ENCODE measurements at places on chromosomes 7 and 10.

DNA sequence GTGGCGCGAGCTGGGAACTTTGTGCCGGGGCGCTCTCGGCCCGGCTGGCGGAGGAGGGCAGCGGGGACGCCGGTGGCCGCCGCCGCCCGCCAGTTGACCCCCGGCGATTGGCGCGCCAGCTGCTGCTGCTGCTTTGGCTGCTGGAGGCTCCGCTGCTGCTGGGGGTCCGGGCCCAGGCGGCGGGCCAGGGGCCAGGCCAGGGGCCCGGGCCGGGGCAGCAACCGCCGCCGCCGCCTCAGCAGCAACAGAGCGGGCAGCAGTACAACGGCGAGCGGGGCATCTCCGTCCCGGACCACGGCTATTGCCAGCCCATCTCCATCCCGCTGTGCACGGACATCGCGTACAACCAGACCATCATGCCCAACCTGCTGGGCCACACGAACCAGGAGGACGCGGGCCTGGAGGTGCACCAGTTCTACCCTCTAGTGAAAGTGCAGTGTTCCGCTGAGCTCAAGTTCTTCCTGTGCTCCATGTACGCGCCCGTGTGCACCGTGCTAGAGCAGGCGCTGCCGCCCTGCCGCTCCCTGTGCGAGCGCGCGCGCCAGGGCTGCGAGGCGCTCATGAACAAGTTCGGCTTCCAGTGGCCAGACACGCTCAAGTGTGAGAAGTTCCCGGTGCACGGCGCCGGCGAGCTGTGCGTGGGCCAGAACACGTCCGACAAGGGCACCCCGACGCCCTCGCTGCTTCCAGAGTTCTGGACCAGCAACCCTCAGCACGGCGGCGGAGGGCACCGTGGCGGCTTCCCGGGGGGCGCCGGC is 870 bp downstream of the FZD1 start:
- no peak for DNase-seq

- DNase-seq, result peak; percentile 73
These were observed 155.4 kb upstream of the CACNA2D1 start for GRCh38 chr7:82598958-82599357.

DNA sequence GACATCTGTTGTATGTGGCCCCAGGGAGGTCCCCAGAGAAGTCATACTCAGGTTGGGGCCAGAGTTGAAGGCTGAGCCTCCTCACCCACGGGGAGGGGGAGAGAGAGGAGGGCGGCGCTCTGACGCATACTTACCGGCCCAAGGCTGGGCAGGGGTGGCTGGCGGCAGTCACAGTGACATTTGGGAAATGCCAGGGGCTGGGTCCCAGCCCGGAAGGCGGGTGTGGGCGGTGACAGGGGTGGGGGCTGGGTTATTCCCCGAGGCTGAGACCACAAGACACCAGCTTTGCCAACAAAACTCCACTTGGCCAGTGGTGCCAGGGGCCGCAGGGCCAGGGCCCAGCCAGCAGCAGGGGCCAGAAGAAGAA is 41.1 kb downstream of the RASGEF1A start:
- DNase-seq, result no peak

DNA sequence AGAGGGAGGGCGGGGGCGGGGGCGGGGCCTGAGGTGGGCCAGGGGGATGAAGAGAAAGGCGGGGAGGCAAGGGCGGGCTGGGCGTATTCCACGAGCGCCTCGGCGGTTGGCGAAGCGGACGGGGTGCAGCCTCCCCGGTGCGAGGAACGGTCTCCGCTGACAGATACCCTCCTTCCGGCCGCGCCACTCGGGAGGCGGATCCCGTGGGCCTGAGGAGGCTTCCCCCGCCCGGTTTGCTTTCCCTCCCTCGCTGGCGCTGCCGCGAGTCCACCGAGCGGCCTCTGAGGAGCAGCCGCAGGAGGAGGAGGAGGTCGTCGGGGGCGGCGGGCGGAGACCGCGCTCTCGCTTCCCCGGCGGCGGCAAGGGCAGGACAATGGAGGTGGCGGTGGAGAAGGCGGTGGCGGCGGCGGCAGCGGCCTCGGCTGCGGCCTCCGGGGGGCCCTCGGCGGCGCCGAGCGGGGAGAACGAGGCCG is at the start of gene TRIM24:
TSS of gene TRIM24 (plus strand) at position 84 of the 473 bp plus-strand sequence. CDS start at position 374, 290 bp downstream.
- DNase-seq, result peak; percentile 84

DNA sequence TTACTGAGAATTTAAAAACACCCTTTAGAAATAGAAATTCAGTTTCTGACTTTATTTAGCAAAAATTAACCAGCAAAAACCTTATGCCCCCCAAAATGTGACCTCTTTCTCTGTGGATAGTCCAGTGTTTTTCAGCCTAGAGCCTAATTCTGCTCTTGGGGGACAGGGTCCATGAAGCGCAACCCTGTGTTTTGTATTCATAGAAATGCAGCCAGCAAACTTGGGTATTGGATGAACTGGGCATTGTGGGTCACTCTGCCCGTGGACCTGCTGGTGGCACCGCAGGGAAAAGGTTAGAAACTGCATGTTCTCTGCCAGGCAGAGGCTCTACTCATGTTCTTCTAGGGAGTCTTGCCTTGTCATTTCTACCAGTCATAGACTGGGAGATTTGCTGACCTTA is 787.4 kb upstream of the C7orf33 start:
- no peak for DNase-seq

DNA sequence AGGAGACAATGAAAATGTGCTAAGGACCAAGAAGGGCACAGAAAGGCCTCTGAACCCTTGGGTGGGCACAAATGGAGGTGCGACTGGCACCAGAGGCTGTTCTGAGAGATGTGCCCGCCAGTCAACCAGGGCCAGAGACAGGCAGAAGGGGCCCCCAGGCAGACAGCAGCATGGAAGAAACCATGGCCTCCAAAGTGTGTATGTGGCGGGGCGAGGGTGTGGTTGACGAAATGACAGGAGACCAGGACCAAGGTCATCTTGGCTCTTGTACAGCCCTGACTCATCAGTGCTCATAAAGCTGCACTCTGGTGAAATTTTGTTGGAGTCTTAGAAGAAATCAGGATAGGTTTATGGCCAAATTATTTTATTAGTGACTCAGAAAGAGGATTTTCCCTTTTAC is 4.0 kb upstream of the MRPS24 start:
- DNase-seq, result peak; percentile 76

DNA sequence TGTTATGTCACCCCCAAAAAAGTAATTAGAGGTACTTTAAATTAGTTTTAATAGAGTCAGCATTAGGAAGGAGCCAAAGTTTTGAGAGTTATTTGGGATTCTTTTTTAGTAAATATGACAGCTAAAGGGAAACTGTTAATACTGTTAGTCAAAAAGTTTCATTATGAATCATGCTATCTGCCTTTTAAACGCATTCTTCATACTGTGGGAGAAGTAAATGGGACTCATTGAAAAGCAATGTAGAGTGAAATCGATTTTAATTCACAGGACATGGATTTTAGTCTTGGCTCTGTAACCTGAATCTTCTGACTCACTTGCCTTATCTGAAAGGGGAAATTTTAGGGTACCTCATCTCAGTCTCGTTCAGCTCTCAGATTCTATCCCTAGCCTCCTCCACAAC is 105.1 kb downstream of the AASS start:
- no peak for DNase-seq

DNA sequence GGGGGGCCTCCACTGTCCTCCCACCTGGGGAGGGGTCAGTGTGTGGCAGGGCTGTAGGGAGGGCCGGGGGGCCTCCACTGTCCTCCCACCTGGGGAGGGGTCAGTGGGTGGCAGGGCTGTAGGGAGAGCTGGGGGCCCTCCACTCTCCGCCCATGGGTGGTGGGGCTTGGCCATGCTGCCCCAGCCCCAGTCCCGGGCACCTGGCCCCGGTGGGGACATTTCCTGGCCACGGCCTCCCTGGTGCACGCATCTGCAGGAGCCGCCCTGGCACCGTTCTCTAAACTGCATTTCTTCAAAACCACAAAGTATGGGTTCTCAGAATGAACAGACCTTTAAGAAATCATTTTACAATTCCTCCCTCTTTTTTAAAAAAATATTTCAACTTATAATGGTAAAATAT is 89.3 kb upstream of the PDGFA start:
- DNase-seq, result no peak

- DNase-seq, result no peak
These were observed 98.7 kb downstream of the CELF2 start for GRCh38 chr10:11116361-11116760.

DNA sequence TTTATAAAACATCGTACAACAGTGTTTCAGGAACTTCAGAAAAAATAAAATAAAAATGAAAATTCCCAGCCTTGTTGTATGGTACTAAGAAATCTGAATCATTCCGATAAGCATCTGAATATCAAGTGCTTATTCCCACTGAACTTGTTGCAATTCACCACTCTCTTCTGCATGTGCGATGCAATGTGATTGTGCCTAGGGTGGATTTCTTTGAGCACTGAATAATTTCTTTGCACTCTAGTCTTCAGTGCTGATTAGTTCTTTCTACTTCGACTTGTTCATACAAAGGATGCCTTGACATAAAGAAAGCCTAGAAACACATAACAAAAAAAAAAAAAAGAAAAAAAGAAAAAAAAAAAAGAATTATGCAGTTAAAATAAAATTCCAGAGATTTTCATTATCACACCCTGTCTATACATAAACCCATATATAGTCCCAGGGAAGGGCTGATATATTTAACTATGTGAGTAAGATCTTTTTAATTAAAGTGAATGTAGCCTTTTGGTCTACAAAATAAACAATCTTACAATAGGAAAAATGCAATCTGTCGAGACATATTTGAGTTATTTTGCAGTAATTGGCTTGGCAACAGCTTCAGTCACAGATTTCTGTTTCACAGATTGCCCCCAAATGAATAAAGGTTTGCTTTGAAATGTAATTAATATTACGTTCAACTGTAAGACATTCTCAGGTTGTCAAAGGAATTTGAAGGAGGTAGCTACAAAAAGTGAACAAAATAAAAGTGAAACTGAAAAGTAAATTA is 1118.9 kb upstream of the CELF2 start:
- no peak for DNase-seq

- peak; percentile 14 for DNase-seq
These were observed 72.0 kb upstream of the TES start for GRCh38 chr7:116138202-116138801.

DNA sequence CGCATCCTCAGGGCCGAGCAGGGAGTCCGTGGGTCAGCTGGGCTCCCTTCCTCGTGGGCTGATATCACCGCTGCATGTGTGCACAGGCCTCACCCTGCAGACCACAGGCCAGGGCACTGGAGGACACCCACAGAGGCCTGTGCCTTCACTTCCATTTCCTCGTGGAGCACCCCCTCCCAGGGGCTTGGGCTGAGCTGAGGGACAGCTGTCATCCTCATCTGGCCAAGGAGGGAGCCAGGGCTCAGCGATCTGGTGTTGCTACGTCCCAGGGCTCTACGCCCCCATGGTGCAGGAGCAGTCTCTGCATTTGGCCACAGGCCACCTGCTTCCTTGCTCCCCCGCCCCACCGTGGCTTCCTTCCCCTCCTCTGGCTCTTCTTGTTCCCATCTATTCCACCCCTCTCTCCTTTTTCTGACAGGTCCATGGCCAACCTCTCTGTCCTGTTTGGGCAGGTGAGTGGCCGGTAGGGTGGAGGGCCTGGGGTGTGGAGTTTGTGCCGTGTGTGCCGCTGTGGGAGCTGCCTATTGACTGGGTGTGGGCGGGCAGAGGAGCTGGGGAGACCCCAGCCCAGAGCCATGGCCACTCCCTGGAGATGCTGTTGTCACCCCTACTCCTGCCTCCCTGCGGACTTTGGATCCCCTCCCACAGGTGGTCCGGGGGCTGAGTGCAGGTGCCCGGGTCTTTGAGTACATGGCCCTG is 8.3 kb upstream of the ASIC3 start:
- no peak for DNase-seq

Measured in AG09309 (cell line).